ENCODE measurements at places on chromosomes 16 and 17.

DNA sequence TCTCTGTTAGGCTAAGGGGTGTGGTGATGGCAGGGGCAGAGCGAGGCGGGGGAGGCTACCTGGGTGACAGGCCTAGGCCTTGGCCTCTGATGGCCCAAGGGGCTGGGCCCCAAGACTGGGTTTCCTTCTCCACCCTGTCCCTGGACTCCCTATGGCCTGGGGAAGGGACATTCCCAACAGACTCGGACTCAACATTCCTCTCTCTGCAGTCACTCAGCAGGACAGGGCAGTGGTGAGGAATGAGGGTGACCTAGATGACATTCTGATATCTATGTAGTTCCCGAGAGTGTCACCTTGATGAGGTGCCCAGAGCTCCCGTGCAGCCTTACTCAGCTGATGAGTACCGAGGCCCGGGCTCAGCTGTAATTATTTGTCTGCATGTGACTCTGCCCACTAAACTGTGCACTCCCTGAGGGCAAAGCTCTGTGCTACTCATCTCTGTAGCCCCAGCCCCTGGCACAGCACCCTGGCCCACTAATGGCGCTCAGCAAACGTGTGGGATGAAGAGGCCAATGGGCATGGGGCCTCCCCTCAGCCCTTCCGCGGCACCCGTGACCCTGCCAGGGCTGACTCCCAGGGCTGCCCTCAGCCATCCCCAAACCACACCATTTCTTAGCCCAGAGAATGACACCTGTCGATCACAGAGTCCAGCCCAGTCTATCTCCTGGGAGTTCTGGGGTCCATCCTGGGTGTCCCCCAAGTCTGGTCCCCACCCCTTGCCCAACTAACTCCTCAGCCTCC lies 2.2 kb downstream of the PLCD3 start:
- H3K27ac ChIP-seq = no peak overlapping the region
- H3K4me1 ChIP-seq = peaks cover 5% of the 10 kb centered on the region
- H3K36me3 ChIP-seq = no peaks in the 10 kb centered on the region
- DNase-seq = no peak

GRCh38 chr17:38450557-38451029 lies 22.3 kb downstream of the ARHGAP23 start:
- no peaks in the 10 kb centered on the region for H3K36me3 ChIP-seq
- H3K4me1 ChIP-seq = peaks cover 11% of the 10 kb centered on the region
- no peak for DNase-seq
- no peak overlapping the region for H3K27ac ChIP-seq
- no peak overlapping the region for H3K4me3 ChIP-seq

- no peak within 1 kb of the TSS for H3K27ac ChIP-seq
- H3K36me3 ChIP-seq = no peaks in the 10 kb centered on the region
- peaks cover 68% of the 10 kb centered on the region for H3K27me3 ChIP-seq
Observed at GRCh38 chr17:60149691-60150582, at the start of gene CA4. Gene CA4, plus strand, starts transcription at chr17:60149973. Its CDS starts 62 bp downstream, at chr17:60150035.

DNA sequence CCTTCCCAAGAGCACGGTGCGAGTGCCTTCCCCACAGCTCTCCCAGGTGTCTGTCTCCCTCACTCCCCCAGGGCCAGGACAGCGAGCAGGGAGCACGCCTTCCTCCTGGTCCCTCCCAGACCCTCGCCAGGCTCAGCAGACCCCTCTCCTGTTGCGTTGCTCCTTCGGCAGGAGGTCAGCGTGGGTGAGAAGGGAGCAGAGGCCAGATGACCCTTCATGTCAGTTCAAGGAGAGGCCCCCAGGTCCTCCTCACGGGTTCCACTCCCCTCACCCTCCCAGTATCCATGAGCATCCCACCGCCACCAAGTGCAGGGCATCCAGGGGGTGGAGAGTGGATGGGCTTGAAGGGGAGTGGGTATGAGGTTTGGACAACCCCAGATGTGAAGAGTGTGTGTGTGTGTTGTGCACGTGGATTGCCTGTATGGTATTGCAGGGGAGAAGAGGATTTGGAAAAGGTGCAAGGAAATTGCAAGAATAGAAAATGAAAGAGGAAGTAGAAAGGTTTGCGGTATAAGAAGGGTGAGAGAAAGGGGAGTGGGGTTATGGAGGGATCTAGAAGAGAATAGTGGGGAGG lies 17.7 kb downstream of the SGCA start:
- DNase-seq = no peak
- H3K4me3 ChIP-seq = no peak overlapping the region
- H3K36me3 ChIP-seq = no peaks in the 10 kb centered on the region
- no peak overlapping the region for H3K27ac ChIP-seq

DNA sequence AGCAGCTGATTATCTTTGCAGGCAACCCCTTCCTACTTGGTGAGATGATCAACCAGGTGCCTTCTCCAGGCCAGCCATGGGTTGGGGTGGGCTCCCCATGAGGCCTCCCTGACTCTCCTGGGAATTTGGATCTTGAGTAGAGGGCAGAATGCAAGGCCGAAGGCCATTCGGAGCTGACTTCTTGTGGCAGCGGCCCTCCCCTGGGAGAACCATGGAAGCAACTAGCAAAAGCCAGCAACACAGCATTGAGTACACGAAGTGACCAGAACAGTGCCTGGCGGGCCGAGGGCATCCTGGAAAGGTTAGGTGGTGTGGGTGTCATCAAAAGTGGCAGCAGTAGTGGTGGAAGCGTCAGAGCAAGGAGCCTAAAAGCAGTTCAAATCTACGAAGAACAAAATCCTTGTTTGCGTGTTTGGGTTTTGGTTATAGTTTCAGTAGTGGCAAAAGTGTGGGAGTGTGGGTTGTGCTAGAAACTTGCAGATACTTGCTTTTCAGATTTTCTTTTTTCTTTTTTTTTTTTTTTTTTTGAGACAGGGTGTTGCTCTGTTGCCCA lies 2.0 kb upstream of the ALDH3A1 start:
- H3K27me3 ChIP-seq = peaks cover 13% of the 10 kb centered on the region
- peak; percentile 37 for DNase-seq
- no peak overlapping the region for H3K27ac ChIP-seq
- H3K36me3 ChIP-seq = no peaks in the 10 kb centered on the region

GRCh38 chr17:17204635-17205231 lies 1.4 kb downstream of the PLD6 start:
- H3K4me1 ChIP-seq = peaks cover 22% of the 10 kb centered on the region
- no peaks in the 10 kb centered on the region for H3K27me3 ChIP-seq
- peak overlapping the region; percentile 90 for H3K4me3 ChIP-seq
- DNase-seq = no peak

- no peak for DNase-seq
- no peaks in the 10 kb centered on the region for H3K4me1 ChIP-seq
- no peaks in the 10 kb centered on the region for H3K36me3 ChIP-seq
- H3K27me3 ChIP-seq = peaks cover 4% of the 10 kb centered on the region
- no peak overlapping the region for H3K4me3 ChIP-seq
Observed at GRCh38 chr17:51407576-51407975, 147.2 kb downstream of the UTP18 start.

- no peaks in the 10 kb centered on the region for H3K27me3 ChIP-seq
- peak overlapping the region; percentile 89 for H3K4me3 ChIP-seq
- peaks cover 13% of the 10 kb centered on the region for H3K36me3 ChIP-seq
- peak overlapping the region; percentile 93 for H3K27ac ChIP-seq
Observed at GRCh38 chr16:22372882-22373661, 1.3 kb downstream of the CDR2 start.

DNA sequence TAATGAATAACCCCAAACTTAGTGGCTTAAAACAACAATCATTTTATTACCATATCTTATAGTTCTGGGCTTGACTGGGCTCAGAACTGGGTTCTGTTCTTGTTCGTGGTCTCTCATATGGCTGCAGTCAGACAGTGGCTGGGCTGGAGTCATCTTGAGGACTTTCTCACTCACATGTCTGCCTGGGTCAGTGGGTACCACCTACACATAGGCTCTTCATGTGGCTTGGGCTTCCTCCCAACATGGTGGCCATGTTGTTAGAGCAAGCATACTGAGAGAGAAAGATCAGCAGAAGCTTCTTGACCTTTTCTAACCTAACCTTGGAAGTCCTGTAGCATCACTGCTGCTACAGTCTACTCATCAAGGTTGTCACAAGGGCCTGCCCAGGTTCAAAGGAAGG lies 158.6 kb upstream of the SDK2 start:
- no peak overlapping the region for H3K27ac ChIP-seq
- H3K4me1 ChIP-seq = no peaks in the 10 kb centered on the region

GRCh38 chr17:81884520-81884919 lies 6.9 kb downstream of the ALYREF start:
- peaks cover 19% of the 10 kb centered on the region for H3K4me1 ChIP-seq
- no peak overlapping the region for H3K4me3 ChIP-seq
- DNase-seq = no peak
- H3K36me3 ChIP-seq = peaks cover 50% of the 10 kb centered on the region

GRCh38 chr16:58684354-58685083 lies at the start of gene SLC38A7:
Gene SLC38A7, minus strand, starts transcription at chr16:58684770. Its CDS starts 4,644 bp downstream, at chr16:58680126.
- peak within 1 kb of the TSS; percentile 91 for H3K4me3 ChIP-seq
- peak; percentile 83 for DNase-seq
- no peak within 1 kb of the TSS for H3K27ac ChIP-seq
- no peaks in the 10 kb centered on the region for H3K27me3 ChIP-seq
- H3K4me1 ChIP-seq = peaks cover 15% of the 10 kb centered on the region
- H3K36me3 ChIP-seq = peaks cover 3% of the 10 kb centered on the region

- peaks cover 8% of the 10 kb centered on the region for H3K27me3 ChIP-seq
- H3K36me3 ChIP-seq = no peaks in the 10 kb centered on the region
- peaks cover 22% of the 10 kb centered on the region for H3K4me1 ChIP-seq
- no peak for DNase-seq
- no peak overlapping the region for H3K27ac ChIP-seq
- no peak overlapping the region for H3K4me3 ChIP-seq
Observed at GRCh38 chr16:67187175-67187890, 2.6 kb downstream of the EXOC3L1 start.

GRCh38 chr16:31129568-31130335 lies 5.8 kb downstream of the PRSS8 start:
- no peak overlapping the region for H3K27ac ChIP-seq
- peaks cover 21% of the 10 kb centered on the region for H3K36me3 ChIP-seq
- H3K27me3 ChIP-seq = no peaks in the 10 kb centered on the region

DNA sequence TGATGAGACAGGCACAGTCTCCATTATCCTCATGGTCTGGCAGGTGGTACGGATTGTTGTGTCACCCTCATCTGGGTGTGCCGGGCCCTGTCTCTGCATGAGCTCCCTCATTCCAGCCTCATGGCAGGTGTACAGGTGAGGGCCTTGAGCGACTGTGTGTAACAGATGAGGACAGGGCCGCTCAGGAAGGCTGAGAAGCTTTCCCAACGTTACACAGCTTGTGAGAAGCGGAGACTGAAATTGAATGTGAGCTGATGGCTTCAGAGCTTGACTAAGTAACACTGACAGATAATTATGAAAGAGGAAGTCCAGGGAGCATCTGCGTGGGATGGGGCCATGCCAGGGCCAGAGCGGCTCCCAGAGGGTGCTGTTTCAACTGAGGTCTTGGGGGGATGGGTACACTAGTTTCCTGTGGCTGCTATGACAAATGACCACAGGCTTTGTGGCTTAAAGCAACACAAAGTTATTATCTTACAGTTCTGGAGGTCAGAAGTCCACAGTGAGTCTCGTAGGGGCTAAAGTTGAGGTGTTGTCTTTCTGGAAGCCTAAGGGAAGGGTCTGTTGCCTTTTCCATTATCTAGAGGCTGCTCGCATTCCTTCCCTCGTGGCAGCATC lies 36.7 kb downstream of the CMIP start:
- H3K27ac ChIP-seq = no peak overlapping the region
- no peaks in the 10 kb centered on the region for H3K27me3 ChIP-seq
- no peaks in the 10 kb centered on the region for H3K36me3 ChIP-seq
- peak; percentile 43 for DNase-seq
- H3K4me3 ChIP-seq = no peak overlapping the region

- H3K27me3 ChIP-seq = no peaks in the 10 kb centered on the region
- H3K4me1 ChIP-seq = peaks cover 58% of the 10 kb centered on the region
- no peak for DNase-seq
- no peak overlapping the region for H3K4me3 ChIP-seq
Observed at GRCh38 chr16:46687486-46687885, 1.5 kb downstream of the VPS35 start.

DNA sequence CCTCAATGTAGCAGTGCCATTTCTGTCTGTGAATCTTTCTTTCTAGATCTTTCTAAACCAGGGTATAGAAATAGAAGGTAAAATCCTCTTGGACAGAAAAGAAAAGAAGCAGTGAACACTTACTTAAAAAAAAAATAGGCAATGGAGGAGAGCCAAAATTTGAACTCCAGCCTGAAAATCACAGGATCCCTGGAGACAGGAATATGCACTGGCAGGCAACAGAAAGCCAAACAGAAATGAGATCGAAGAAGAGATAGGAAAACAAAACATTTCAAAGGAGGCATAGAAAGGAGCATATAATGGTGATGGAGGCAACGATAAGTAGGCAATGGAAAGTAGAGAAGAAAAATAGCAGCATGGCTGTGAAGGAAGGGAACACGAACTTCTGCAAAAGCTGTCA lies 253.7 kb upstream of the HSBP1 start:
- no peak overlapping the region for H3K27ac ChIP-seq
- no peaks in the 10 kb centered on the region for H3K36me3 ChIP-seq

GRCh38 chr16:80972611-80973010 lies 34.1 kb downstream of the CMC2 start:
- H3K4me3 ChIP-seq = no peak overlapping the region
- peaks cover 14% of the 10 kb centered on the region for H3K4me1 ChIP-seq
- no peak for DNase-seq
- peaks cover 37% of the 10 kb centered on the region for H3K36me3 ChIP-seq
- H3K27me3 ChIP-seq = no peaks in the 10 kb centered on the region
- H3K27ac ChIP-seq = no peak overlapping the region

DNA sequence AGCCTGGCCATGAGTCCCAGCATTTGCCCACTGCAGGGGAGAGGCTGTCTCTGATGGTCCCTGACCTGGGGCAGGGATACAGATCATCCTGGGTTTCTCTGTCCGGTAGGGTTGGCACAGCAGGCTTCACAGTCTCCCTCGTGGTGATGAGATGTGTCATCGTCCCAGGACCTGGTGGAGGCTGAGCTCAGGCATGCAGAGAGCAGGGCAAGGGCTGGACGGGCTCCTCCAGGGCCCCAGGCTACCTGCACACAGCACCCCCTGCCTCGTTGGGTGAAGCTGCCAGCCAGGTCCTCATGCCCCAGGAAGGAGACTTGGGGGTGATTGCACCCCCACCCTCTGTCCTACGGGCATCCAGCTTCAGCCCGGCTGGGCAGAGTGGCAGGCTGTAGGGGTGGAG lies 155.8 kb upstream of the GSE1 start:
- no peak overlapping the region for H3K4me3 ChIP-seq
- H3K36me3 ChIP-seq = no peaks in the 10 kb centered on the region
- H3K4me1 ChIP-seq = peaks cover 4% of the 10 kb centered on the region
- H3K27ac ChIP-seq = no peak overlapping the region
- no peak for DNase-seq
- peaks cover 9% of the 10 kb centered on the region for H3K27me3 ChIP-seq

GRCh38 chr16:49602976-49603310 lies 229.3 kb downstream of the C16orf78 start:
- H3K27ac ChIP-seq = no peak overlapping the region
- no peak for DNase-seq
- no peaks in the 10 kb centered on the region for H3K4me1 ChIP-seq
